ENCODE measurements at places on chromosomes 7 and 10.

DNA sequence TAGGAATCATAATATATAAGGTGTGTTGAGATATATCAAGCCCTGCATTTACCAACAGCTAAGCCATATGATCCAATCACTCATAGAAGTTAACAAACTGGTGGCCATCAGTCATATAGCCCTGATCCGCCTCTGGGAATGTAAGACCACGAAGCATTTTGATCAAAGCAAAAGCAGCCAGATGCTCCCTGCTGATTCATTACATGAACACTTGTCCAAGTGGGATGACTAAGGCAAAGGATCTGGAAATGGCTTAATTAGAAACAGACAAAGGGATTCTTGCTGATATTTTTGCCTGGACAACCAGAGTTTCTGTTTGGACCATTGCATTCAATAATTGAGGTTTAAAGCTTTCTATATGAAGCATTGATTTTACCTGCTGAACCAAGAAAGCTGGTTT lies 535.5 kb downstream of the GPAM start:
- no peak overlapping the region for H3K4me3 ChIP-seq
- no peak overlapping the region for H3K27ac ChIP-seq
- DNase-seq: no peak
- 0 out of 2 replicates have a peak, but pooled peaks cover 7% of the 10 kb centered on the region for H3K36me3 ChIP-seq

GRCh38 chr10:84540022-84540616 lies 211.7 kb downstream of the CCSER2 start:
- no peaks in the 10 kb centered on the region for H3K27me3 ChIP-seq
- H3K27ac ChIP-seq: no peak overlapping the region
- H3K4me3 ChIP-seq: peak overlapping the region; percentile 76
- peaks cover 26% of the 10 kb centered on the region for H3K4me1 ChIP-seq

DNA sequence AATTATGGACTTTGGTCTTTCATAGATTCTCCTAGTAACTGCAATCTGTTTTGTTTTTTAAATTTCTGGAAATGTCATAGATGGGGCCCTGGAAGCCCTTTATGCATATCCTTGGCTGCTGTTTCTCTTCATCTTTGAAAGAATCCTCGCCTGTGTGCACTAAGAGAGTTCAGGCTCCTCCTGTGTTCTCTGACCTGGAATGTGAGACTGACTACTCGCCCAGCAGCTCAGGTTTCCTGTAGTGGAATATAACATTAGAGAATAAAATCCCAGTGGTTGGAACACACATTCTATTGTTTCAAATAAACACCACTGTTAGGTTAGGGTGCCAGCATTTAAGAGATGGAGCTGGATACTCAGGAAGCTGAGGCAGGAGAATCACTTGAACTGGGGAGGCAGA lies 56.3 kb downstream of the WDFY4 start:
- no peaks in the 10 kb centered on the region for H3K27me3 ChIP-seq
- no peak overlapping the region for H3K27ac ChIP-seq
- no peak overlapping the region for H3K4me3 ChIP-seq
- DNase-seq: no peak

DNA sequence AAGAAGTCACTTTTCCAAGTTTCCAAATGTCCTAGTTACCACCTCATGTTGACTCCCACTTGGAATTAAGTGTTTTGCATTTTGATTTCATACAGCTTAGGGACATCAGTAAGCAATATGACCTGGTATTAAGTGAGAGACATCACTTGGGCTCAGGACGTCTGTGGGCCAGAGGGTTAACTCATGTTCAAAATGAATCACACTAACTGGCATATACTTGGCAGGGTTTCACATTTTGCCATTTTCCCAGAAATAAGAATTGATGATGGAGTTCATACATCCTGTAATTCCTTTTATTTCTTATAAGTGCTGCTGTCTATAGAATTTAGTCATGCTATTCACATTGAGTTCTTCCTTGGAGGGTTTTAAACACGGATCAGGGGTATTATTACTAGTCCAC lies 516.5 kb downstream of the PHTF2 start:
- no peak overlapping the region for H3K4me3 ChIP-seq
- DNase-seq: no peak
- H3K4me1 ChIP-seq: no peaks in the 10 kb centered on the region
- no peaks in the 10 kb centered on the region for H3K36me3 ChIP-seq

- no peaks in the 10 kb centered on the region for H3K27me3 ChIP-seq
- peaks cover 7% of the 10 kb centered on the region for H3K4me1 ChIP-seq
- no peak overlapping the region for H3K4me3 ChIP-seq
- no peak for DNase-seq
- H3K27ac ChIP-seq: no peak overlapping the region
- no peaks in the 10 kb centered on the region for H3K36me3 ChIP-seq
These were observed 259.6 kb upstream of the PPP2R2D start for GRCh38 chr10:131641231-131641630.

- H3K4me3 ChIP-seq: no peak overlapping the region
- DNase-seq: no peak
- H3K27me3 ChIP-seq: no peaks in the 10 kb centered on the region
These were observed 81.3 kb downstream of the FOXL3 start for GRCh38 chr7:371119-371778.

- H3K4me3 ChIP-seq: no peak overlapping the region
- no peaks in the 10 kb centered on the region for H3K36me3 ChIP-seq
- no peak for DNase-seq
- H3K27me3 ChIP-seq: no peaks in the 10 kb centered on the region
These were observed 35.1 kb downstream of the KCND2 start for GRCh38 chr7:120307991-120308545.

- peak overlapping the region; percentile 95 for H3K27ac ChIP-seq
- H3K4me1 ChIP-seq: peaks cover 58% of the 10 kb centered on the region
- no peaks in the 10 kb centered on the region for H3K36me3 ChIP-seq
- DNase-seq: peak; percentile 63
- H3K27me3 ChIP-seq: peaks cover 63% of the 10 kb centered on the region
- peak overlapping the region; percentile 63 for H3K4me3 ChIP-seq
These were observed 2.8 kb downstream of the SP8 start for GRCh38 chr7:20783700-20784387.

DNA sequence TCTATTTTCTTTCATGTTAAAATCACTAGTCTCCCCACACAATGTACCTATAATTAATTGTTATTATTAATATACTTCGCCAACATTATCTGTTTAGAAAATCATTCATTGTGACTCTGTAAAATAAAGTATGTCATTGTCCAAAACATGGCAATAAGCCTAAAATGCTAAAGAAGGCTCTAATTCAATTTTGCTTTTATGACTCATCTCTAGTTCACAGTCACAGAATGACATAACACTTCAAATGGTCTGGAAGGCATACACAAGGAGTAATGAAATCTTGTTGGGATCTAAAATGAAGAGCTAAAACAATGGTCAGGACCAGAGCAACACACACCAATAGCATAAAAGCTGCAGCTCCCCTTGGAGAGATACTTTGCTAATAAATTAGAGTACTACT lies 505.8 kb downstream of the GPAM start:
- no peaks in the 10 kb centered on the region for H3K27me3 ChIP-seq
- no peaks in the 10 kb centered on the region for H3K36me3 ChIP-seq
- DNase-seq: no peak
- H3K4me3 ChIP-seq: no peak overlapping the region
- no peak overlapping the region for H3K27ac ChIP-seq
